Activated T-helper 1 cell treated with Interleukin-2 at 50 U/mL for 16 hours (primary cell): ENCODE measurements at places on chromosomes 7 and 10.

DNA sequence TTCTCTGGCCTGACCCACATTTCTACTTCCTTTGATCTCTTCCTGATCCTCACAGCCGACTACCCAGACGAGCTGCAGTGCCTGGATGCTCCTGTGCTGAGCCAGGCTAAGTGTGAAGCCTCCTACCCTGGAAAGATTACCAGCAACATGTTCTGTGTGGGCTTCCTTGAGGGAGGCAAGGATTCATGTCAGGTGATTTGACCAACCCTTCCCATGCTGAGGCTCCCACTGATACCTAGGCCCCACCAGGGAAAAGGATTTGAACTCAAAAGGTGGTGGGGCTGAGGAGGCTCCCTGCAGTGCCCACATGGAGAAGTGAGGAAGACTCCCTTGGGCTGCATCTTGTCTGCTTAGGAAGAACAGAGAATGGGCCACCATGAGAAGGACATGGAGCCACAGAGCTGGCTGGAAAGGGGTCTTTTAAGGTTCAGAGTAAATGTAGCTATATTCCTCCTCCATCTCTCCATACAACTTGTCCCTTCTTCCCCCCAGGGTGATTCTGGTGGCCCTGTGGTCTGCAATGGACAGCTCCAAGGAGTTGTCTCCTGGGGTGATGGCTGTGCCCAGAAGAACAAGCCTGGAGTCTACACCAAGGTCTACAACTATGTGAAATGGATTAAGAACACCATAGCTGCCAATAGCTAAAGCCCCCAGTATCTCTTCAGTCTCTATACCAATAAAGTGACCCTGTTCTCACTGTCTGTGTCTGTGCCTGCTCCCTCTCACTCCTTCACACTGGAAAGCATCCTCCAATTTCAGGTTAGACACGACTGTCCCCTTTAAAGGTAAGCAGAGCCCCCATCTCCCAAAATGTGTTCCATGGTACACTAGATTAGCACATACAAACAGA is 3.3 kb downstream of the PRSS1 start:
- DNase-seq: no peak

GRCh38 chr7:95794917-95795515 is 22.7 kb downstream of the DYNC1I1 start:
- no peak for DNase-seq

- DNase-seq: no peak
These were observed 36.3 kb upstream of the VSIR start for GRCh38 chr10:71809628-71810027.

DNA sequence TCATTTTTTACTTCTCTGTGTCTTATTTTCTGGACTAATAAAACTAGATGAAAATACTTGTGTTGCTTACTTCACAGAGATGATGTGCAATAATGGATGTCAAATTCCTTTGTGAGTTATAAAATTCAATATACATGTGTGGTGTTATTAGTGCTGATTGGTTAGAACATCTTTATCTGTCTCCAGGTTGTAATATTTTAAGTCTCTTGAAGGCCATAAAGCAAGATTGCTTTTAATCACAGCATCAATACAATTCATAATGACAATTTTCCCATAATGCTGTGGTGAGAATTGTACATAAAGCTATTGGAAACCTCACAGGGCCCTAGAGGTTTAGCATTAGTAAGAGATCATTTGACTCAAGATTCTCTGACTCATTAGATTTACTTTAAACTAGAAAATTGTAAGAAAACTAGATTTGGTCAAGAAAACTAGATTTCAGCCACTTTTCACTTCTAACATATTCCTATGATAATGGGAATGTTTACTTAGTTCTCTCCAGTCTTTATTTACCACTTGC is 963.7 kb downstream of the REEP3 start:
- DNase-seq: no peak

GRCh38 chr10:93554760-93555432 is 11.6 kb upstream of the FFAR4 start:
- DNase-seq: no peak

- DNase-seq: no peak
These were observed 51.2 kb downstream of the ARL4A start for GRCh38 chr7:12738665-12739064.

- DNase-seq: no peak
These were observed 34.7 kb downstream of the HYCC1 start for GRCh38 chr7:22979251-22979650.

- DNase-seq: no peak
These were observed 392.0 kb downstream of the PAXIP1 start for GRCh38 chr7:154610903-154611302.

GRCh38 chr7:117808910-117809705 is 64.1 kb downstream of the CTTNBP2 start:
- no peak for DNase-seq

- no peak for DNase-seq
These were observed 377.8 kb downstream of the GFRA1 start for GRCh38 chr10:115895166-115895565.

DNA sequence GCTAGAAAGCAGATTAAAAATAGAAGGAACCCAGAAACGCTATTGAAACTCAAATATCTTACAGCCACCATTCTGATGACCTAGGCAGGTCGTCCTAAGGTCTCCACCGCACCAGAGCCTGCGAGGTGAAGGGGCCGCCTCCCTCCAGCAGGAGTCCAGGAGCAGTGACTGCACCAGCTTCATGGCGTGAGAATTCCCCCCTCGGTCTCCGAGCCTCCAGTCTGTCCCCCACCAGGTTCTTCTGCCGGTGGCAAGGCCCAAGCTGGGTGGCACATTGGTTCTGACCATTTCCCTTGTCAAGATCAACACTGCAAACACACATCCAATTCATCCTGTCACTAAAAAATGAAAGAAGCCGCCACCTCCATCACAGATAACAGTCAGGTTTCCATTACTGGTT is 98.7 kb downstream of the DIP2C start:
- DNase-seq: no peak

DNA sequence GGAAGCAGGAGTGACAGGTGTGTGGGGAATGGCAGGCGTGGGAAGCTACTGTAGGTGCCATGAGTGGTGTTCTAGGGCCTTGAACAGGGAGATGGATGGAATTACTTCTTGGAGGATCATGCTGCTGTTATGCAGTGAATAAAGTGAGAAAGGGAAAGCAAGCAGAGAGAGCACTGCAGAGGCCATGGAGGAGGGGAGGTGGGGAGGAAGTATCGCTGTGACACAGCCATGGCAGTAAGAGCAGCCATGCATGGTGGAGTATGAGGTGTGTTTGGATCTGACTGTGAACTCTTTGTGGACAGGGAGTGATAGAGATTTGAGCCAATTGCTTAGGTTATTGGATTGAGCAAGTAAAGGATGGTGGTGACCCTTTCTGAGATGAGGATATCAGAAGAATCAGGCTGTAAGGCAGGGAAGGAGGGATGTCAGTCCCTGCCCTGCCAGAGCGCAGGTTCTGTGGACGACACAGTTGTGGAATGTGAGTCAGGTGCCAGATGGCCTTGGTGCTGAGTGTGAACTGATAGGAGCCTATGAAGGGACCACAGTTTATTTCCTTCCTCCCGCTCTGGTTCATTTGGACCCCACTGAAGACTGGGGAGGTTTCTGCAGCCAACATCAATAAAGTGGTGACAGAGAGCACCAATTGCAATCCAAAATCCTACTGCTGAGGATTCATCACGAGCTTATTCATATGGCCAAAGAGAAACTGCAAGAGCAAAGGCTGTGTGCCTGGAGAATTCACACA is 105.5 kb upstream of the TMEM72 start:
- no peak for DNase-seq

GRCh38 chr7:155217634-155218033 is 80.0 kb upstream of the INSIG1 start:
- no peak for DNase-seq

- no peak for DNase-seq
These were observed 54.7 kb upstream of the NPTX2 start for GRCh38 chr7:98562381-98562823.

- DNase-seq: no peak
These were observed 268.4 kb upstream of the NPVF start for GRCh38 chr7:25496476-25497368.

- DNase-seq: no peak
These were observed 129.2 kb downstream of the BBS9 start for GRCh38 chr7:33258491-33258951.

- DNase-seq: no peak
These were observed 199.9 kb upstream of the TCERG1L start for GRCh38 chr10:131511391-131511790.

- DNase-seq: no peak
These were observed 25.8 kb downstream of the ASZ1 start for GRCh38 chr7:117401293-117402002.

- no peak for DNase-seq
These were observed 101.2 kb upstream of the KLF6 start for GRCh38 chr10:3886191-3886590.

DNA sequence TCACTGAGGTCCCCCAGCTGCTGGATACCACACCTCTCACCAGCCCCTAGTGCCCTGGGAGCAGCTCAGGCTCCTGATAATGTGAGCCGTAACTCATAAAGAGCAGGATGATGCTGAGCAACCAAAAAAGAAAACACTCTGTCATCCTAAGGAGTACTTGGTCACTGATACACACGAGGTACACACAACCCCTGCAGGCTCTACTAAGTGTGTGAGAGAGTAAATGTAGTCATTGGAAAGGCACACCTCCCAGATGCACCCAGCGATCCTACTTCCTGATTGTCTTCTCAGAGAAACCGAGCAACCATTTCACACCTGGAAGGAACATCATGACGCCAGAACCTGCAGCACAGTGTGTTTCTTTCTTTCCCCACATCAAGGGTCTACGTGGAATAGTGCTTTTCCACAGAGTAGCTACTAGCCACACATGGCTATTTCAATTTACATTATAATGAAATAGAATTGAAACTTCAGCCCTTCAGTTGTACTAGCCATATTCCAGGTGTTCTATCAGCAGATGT is 34.2 kb downstream of the FIGNL1 start:
- no peak for DNase-seq

DNA sequence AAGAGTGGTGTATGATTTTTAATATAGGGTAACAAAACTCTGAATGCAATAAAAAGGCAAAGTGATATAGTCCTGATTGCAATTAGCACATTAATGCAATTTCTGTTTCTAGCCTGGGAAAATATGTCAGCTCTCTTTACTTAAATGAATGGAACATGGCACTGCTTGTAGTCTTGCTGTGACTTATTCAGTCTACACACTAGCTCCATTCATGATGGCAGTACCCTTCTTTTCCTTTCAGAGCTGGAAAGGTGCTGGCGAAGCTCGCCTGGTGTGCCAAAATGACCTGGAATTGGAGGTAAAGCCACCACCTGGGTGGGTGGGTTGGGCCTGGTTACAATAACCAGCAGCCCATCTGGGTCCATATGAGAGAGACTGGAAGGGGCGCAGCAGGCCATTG is 85.3 kb downstream of the ZNF365 start:
- DNase-seq: no peak

GRCh38 chr7:952548-953441 is 1.7 kb downstream of the ADAP1 start:
- no peak for DNase-seq

DNA sequence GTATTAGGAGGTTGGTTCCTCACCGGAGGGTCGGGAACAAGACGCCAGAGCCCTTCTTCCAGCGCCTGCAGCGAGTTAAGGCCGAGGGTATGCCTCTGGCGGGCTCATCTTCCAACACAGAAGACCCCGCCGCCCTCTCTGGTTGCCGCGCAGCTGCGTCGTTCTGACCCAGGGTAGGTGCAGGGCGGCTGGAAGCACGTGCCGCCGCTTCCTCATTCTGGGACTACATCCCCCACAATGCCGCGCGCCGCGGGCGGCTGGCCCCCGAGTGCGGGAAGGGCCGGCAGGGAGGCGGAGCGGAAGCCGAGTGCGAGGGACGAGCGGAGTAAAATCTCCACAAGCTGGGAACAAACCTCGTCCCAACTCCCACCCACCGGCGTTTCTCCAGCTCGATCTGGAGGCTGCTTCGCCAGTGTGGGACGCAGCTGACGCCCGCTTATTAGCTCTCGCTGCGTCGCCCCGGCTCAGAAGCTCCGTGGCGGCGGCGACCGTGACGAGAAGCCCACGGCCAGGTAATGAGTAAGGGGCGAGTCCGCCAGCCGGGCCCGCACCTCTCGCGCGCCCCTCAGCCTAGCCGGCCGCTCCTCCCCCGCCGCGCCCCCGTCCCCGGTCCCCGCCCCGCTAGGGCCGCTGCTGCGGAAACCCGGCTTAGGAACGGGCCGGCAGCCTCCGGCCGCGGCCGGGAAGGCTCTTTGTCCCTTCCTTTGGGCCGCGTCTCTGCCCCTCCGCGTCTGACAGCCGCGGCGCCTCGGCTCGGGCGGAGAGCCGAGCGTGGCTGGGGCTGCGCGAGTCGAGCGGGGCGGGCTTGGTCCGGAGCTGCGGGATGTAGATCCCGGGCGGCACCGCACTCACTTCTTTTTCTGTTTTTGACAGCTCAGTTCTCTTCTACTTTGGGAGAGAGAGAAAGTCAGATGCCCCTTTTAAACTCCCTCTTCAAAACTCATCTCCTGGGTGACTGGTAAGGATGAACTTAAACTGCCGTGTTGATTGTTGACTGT is at the start of gene CCDC126:
Gene CCDC126, plus strand, starts transcription at position 289 of the 998 bp plus-strand sequence. CDS start 13,934 bp downstream, outside the sequence.
- peak; percentile 68 for DNase-seq

GRCh38 chr7:108033776-108034497 is 31.0 kb upstream of the LAMB1 start:
- no peak for DNase-seq

DNA sequence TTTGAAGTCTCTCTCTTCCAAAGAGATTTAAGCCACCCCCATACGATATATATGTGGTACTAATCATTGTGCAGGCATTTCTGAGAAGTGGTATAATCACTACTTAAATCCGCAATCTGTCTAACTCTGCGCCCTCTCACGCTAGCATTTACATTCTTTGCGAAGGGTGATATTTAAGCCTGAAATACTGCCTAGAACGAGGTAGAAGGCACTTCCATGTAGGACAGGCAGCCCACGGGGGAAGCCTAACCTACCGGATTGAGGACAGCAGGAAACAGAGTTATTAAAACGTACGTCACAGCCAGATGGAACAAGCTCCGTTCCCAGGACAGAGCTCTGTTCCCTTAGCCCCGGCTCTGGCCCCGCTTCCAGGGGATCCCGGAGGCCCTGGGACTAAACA is 59.3 kb upstream of the ECHDC3 start:
- DNase-seq: no peak

DNA sequence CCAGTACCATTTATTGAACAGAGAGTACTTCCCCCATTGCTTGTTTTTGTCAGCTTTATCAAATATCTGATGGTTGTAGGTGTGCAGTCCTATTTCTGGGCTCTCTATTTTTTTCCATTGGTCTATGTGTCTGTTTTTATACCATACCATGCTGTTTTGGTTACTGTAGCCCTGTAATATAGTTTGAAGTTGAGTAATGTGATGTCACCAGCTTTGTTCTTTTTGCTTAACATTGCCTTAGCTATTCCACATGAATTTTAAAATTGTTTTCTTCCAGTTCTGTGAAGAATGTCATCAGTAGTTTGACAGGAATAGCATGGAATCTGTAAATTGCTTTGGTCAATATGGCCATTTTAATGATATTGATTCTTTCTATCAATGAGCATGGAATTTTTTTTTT is 140.5 kb upstream of the RHOBTB1 start:
- DNase-seq: no peak
